ENCODE measurements at places on chromosomes 4 and X.

- DNase-seq = peak; percentile 94
Measured at GRCh38 chrX:47637546-47638195, 7.9 kb upstream of the CFP start.

DNA sequence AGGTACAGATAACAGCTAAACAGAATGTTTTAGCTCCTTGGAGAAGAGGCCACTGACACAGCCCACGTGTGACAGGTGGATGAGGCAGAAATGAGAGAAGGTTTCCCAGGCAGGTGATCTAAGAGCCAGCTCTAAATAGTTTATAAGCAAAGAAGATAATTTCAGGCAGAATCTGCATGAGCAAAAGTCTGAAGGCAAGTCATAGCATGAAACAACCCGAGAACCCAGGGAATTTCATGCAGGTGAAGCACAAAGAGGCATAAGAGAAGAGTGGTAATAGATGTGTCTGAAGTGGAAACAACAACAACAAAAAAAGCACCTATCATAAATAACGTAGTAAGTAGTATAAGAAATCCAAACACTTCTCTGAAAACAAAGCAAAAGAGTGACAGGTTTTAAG lies 275.8 kb upstream of the CPEB2 start:
- no peak for DNase-seq

DNA sequence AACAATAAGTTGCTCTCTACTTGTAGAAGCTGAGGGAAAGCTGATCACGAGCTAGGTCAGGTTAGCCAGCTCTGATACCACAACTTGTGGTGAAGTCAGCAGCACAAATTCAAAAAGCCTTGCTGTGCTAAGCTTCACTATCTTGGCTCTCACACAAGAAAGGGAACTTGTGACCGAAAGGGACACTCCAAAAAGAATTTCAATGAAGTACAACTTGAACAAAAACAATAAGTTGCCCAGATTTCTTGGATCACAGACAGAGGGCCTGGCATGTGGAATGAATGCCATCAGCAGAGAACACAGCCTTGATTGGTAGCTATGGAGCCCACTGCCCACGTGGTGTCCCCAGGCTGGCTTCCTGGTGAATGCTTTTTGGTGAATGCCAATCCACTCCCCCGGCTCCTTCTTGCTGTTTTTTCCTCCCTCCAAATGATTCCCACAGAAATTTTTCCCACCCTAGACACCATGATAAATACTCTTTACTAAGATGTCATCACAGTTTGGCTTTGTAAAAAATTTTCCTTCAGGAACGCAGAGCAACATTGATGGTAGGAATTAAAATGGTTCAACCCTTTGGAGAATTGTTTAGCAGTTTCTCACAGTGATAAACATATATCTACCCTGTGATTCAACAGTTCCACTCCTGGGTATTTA lies 82.6 kb downstream of the ANXA3 start:
- DNase-seq = no peak

DNA sequence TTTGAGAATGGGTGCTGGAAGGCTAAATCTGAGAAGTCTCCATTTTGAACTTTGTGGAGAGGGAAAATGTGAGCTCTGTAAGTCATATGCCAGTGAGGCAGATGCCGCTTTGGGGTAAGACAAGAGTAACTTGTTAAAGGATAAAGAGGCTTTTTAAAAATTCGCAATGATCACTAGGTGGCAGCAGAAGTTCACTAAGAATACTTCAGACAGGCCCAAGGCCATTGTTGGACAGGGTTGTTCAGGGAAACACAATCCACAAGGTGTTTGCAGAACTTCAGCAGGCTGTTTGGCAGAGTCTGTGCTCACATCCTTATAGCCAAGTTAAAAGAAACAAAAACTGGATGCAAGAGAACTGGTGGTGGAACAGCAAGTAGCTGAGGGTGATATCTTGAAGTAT lies 13.7 kb upstream of the PIGA start:
- peak; percentile 54 for DNase-seq

GRCh38 chr4:178953447-178954120 lies 1511.3 kb upstream of the AGA start:
- DNase-seq = no peak

GRCh38 chrX:40016749-40017148 lies 81.0 kb downstream of the BCOR start:
- no peak for DNase-seq

DNA sequence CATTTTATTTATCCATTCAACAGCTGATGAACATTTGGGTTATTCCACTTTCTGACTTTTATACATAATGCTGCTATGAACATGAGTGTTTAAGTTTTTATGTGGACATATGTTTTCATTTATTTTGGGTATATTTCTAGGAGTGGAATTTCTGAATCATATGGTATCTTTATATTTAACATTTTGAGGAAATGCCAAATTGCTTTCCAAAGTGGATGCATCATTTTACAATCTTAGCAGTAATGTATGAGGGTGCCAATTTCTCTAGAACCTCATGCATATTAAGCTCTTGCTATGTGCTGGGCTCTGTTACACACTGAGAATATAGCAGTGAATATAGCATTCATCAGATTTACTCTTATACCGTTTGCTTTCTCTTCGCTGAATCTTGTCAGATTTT lies 983.7 kb downstream of the STIM2 start:
- no peak for DNase-seq

GRCh38 chr4:144734522-144734921 lies 88.6 kb downstream of the HHIP start:
- no peak for DNase-seq

GRCh38 chr4:94595880-94596483 lies 144.2 kb downstream of the PDLIM5 start:
- peak; percentile 13 for DNase-seq

DNA sequence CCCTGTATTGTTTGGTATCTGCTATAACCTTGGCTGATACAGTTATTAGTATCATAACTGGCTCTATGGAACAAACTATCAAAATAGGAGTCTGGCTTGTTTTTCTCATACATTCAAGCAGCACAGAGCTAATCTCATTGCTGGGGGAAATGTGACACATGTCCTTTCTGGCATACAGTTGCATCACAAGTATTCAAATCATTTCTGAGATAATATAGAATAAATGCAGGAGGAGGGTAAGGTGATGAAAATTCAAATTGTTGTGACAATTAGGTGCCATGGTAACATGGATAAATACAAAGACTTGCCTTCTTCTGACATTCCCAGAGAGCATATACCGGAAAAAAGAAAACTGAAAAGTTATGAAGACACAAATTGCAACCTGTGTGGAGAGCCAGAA lies 2706.8 kb downstream of the ARAP2 start:
- no peak for DNase-seq

GRCh38 chr4:6362243-6362885 lies 92.7 kb downstream of the WFS1 start:
- peak; percentile 75 for DNase-seq

DNA sequence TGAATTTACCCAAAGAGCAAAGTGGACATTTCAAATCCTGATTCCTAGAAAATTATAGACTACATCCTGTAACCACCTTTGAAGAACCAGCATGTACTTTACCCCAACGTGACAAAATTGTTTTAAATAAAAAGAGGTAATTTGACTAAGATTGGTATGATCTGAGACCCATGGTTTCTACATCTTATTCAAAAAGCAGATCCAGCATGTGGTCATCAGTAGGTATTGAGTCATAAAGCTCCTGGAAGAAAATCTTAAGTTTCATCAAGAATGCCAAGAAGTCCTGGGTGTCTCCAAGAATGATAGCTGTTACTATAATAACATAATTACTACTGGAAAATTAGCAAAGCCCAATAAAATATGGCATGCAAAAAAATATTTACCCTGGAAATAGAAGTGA lies 61.8 kb downstream of the NFKB1 start:
- DNase-seq = no peak

DNA sequence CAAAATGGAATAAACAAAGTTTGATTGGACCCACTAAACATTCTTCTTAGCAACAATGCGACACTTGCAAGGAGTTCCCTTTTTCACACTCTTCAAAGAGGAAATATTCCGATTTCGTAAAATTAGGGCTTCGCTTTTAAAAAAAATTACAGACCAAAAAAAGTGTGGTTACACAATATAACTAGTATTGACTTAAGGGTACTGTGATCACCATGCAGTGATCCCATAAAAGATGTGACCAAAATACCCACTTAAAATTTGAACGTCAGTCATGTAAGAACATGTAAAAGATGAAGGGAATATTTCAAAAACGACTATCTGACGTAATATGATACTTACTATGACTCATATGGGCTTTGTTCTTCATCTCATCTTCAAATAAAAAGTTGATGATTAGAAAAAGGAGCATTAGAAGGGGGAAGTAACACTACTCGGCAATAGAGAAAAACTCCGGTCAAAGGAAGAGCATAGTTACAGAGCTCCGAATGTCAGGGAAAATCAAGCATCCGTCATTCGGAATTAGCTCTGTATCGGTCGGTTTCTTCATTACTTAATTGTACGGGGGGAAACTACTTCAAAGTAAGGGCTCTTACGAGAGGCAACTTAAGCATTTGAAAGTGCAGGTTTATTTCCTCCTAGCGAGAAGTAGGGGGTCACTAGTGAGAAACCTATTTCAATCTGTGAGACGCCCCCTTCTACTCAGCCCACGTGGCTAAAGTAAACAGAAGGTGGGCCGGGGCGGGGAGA lies 1.3 kb upstream of the TET2 start:
- no peak for DNase-seq

GRCh38 chr4:31548823-31549222 lies 828.7 kb downstream of the PCDH7 start:
- DNase-seq = no peak

GRCh38 chr4:182380771-182381181 lies 137.6 kb downstream of the TENM3 start:
- DNase-seq = no peak

DNA sequence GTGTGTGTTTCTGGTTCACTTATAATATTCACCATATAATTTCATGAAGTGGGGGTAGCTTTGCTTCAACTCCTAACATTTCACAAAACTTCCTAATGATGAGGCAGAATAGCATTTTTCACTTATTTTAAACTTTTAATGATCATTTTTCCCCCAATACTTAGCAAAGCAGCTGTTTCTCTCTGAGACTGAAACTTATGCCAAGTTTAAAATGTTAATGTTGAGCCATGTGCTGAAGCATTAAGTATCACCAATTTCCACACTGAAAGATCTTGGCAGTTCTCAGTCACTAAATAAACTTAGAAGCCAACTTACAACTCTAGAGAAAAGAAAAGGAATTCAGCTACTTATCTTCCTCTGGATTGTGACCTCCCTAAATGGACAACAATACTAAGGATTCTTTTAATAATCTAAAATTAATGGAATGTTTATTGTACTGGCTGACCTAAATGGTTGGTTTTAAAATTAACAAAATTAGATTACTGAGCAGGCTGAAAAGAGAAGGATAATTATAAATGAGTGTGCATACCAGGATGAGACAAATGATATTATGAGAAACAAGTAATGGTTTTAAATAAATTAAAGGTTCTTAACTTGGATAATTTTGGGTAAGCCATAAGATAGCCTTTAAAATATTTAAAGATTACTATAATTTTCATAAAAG lies 1429.4 kb upstream of the ADGRL3 start:
- no peak for DNase-seq

DNA sequence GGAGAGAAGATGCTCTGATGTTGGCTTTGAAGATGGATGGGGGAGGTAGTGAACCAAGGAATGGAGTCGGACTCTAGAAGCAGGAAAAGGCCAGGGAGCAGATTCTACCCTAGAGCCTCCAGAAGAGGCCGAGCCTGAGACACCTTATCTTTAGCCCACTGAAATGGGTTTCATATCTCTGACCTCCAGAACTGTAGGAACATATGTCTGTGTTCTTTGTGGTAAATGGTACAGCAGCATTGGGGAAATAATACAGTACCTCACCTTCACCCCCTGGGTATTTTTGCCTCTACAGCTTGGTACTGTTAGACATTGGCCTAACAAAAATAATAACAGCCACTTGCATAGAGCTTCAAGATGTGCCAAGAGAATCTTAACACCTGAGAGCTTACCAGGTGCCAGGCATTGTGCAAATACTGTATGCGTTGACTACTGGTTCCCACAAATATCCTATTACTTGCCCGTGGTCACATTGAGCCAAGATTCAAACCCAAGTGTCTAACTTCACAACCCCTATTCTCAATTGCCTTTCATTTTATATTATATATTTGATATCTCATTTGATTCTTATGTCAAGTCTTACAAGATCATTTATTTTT lies 57.0 kb upstream of the PGM2 start:
- no peak for DNase-seq

- no peak for DNase-seq
Measured at GRCh38 chr4:151329217-151330007, 4.0 kb upstream of the SH3D19 start.

GRCh38 chr4:8041172-8041571 lies 101.5 kb upstream of the AFAP1 start:
- DNase-seq = no peak

GRCh38 chr4:55359397-55359916 lies 13.4 kb downstream of the SRD5A3 start:
- no peak for DNase-seq

DNA sequence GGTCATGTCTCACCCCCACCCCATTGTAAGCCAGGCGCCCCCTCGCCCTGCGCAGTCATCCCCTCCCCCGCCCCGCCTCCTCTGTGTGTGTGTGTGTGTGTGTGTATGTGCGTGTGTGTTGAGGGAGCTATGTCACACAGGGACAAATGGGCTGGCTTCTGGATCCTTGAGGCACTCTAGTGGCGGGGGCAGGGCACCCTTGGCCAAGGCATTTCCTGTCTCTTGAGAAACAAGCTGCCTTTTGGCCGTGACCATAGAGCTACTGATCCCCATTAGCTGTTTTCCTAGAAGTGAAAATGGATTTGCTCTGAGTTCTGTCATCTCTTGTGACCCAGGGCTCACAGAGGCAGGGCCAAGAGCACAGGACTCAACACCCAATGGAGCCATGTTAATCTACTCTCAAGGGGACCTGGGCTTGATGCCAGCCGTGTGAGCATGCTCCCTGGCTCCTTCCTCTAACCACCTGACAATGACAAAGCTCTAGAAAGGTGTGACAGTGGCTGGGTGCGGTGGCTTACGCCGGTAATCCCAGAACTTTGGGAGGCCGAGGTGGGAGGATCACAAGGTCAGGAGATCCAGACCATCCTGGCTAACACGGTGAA lies 162.5 kb upstream of the BCOR start:
- DNase-seq = peak; percentile 50

GRCh38 chr4:122533841-122534240 lies 77.3 kb upstream of the IL2 start:
- DNase-seq = no peak

GRCh38 chr4:160159457-160159856 lies 1056.6 kb downstream of the RAPGEF2 start:
- DNase-seq = no peak

DNA sequence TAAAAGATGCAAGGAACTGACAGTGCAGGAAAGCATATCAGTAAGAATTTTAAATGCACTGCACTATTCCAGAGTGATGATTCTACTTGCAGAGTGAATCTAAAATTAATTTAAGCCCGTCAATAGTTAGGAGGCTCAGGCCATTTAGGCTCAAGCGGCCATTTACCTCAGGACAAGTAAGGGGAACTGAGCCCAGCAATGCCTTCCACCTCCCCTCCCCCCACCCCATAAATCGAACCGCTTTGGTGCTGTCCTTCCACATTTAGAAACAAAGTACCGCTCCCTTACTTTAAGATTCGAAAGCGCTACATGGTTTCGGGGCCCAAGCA lies 665 bp downstream of the RBM41 start:
- DNase-seq = no peak

- DNase-seq = no peak
Measured at GRCh38 chr4:94746746-94747145, 11.0 kb upstream of the BMPR1B start.

All from H7 (cell line).